ENCODE measurements at places on chromosomes 6 and 20. TPM values are rescaled to one million over a fixed set of nuclear protein-coding genes. Genes with fewer than 3 reads are reported as not detected.

Gene CITED2
- 31.3 TPM for total RNA-seq

Gene FBXL4
- total RNA-seq: 32.6 TPM

Gene PLCB1
- 115 TPM for total RNA-seq

Gene BPIFA1
- not detected for total RNA-seq

Gene GNRH2
- total RNA-seq: 2.2 TPM

Gene COL20A1
- total RNA-seq: 5.0 TPM

Gene ALDH8A1
- total RNA-seq: 13.1 TPM

Gene EDN1
- 3.8 TPM for total RNA-seq

Gene MYLK4
- total RNA-seq: under 0.01 TPM

Gene RAET1E
- not detected for total RNA-seq

Gene STMN3
- total RNA-seq: 107 TPM

Gene CST2
- total RNA-seq: not detected

Gene BPIFB4
- total RNA-seq: not detected

Gene SMOC2
- 1.3 TPM for total RNA-seq

Gene CST4
- total RNA-seq: not detected

Gene NINL
- 46.6 TPM for total RNA-seq

Gene MRAP2
- 4.1 TPM for total RNA-seq

Gene CNR1
- 344 TPM for total RNA-seq

Gene SLC32A1
- total RNA-seq: 7.2 TPM

Gene CDH26
- total RNA-seq: 2.2 TPM

Gene MYLK2
- total RNA-seq: 0.94 TPM

Gene MAP7
- 9.4 TPM for total RNA-seq

Gene BHLHE23
- total RNA-seq: 0.94 TPM

Gene OPN5
- total RNA-seq: not detected

Gene TNFAIP3
- 0.94 TPM for total RNA-seq

Gene HDGFL1
- total RNA-seq: not detected

All from parietal lobe (tissue), 2 donors.